ENCODE measurements at places on chromosomes 4 and X.

DNA sequence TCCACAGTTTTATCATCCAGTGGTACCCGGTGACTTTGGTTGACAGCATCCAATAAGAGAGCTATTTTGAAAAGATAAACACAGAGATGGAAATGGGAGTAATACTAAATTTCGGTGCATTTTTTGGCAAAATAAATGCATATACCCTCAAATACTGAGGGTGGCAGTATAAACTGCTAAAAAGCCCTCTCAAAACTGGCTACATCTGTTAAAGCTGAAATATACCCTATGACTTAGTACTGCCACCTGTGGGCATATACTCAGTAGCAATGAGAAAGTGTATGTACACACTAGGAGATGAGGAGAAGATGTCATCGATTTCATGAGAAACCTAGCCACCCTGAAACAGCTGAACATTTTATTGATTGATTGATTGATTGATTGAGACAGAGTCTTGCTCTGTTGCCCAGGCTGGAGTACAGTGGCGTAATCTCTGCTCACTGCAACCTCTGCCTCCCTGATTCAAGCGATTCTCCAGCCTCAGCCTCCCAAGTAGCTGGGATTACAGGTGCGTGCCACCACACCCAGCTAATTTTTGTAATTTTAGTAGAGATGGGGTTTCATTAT lies 12.2 kb upstream of the TMEM128 start:
- peak; percentile 18 for DNase-seq

GRCh38 chr4:744212-744841 lies 38.7 kb downstream of the PCGF3 start:
- no peak for DNase-seq

- DNase-seq, result no peak
Observed at GRCh38 chr4:32890398-32890797, 2170.2 kb downstream of the PCDH7 start.

GRCh38 chrX:108148524-108148923 lies 56.9 kb downstream of the ATG4A start:
- DNase-seq, result no peak

DNA sequence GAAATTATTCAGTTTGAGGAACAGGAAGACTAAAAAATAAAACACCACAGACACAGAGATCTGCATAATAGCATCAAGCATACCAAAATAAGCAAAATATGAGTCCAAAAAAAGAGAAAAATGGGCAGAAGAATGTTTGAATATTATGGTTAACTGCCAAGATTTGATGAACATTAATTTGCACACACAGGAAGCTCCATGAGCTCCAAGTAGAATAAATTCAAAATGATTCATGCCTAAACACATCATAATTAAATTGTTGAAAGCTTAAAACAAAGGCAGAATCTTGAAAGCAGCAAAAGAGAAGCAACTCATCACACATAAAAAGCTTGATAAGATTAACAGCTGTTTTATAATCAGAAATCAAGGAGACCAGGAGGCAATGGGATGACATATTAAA lies 156.6 kb upstream of the ARSJ start:
- no peak for DNase-seq

DNA sequence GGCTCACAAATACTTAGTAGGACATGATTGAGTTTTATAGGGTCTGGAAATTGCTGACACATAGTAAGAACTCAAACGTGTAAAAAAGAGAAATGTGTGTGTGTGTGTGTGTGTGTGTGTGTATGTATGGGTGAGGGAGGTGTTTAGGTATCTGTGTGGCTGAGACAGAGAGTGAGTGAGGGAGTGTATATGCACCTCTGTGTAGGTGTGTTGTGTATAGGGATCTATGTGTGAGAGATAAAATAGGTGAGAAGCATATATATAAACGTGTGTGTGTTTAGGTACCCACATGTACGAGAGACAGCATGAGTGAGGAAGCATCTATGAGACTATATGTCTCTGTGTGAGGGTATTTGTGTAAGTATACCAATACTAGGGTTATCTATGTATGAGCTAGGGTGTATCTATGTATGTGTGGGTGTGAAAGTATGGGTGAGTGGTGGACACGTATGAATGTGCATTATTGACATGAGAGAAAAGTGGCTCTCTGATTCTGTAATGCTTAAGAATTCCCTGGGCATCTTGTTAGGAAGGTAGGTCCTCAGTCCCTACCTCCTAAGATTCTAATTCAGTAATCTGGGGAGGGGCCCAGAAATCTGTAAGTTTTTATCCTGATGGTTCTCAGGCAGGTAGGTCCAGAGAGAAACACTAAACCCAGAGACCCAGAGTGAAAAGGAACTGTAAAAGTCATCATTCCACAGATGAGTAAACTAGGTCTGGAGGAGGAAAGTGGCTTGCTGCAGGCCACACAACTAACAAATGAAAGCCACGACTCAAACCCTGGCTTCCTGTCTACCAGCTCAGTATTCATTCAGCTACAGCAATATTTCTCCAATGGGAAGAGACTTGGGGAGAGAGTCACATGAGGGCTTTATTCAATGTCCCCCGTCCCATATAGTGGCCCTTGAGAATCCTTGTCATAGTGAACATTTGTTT lies 237.0 kb downstream of the IDS start:
- no peak for DNase-seq

GRCh38 chr4:106708464-106708816 lies 327.7 kb downstream of the DKK2 start:
- no peak for DNase-seq

DNA sequence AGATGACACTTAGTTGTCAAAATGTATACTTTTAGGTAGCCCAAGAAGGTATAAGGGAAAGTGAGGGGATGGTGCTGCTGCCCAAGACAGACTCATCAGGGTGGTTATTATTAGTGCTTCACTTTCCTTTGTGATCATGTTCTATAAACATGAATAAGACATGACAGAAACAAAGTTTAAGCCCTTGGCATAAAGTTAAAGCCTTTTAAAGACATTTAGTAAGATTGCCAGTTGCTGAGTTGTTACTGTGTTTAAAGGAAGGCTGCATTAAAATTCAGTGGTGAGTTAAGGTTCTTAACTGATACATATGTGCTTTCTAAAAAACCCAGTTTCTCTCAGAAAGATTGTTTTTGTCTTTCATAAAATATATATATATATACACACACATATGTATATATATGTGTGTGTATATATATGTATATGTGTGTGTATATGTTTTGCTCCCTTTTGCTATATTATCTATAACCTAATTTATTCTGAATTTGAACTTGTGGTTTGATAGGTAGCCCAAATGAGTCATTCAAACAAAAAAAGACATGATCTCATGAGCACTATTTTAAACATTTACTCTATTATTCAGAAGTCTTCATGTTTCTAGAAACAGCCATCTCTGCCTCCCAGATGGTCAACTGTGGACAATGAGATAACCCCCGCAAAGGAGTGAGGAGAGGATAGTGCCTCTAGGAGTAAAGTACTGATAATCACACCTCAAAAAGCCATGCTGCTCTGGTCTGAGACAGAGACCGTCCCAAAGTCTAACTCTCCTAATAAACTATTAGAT lies 98.1 kb upstream of the OTUD4 start:
- DNase-seq, result no peak

DNA sequence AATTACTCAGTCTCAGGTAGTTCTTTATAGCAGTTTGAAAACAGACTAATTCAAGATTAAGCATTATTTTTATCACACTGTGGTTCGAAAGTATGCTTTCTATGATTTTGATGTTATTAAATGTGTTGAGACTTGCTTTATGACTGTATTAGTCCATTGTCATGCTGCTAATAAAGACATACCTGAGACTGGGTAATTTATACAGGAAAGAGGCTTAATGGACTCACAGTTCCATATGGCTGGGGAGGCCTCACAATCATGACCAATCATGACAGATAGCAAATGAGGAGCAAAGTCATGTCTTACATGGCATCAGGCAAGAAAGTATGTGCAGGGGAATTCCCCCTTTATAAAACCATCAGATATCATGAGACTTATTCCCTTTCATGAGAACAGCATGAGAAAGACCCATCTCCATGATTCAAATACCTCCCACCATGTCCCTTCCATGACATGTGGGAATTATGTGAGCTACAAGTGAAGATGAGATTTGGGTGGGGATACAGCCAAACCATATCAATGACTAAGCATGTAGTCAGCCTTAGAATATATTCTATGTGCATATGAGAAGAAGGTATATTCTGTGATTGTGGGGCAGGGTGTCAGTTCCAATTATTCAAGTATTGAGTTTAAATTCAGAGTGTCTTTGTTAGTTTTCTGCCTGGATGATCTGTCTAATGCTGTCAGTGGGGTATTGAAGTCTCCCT lies 44.6 kb upstream of the UGT2A1 start:
- no peak for DNase-seq

DNA sequence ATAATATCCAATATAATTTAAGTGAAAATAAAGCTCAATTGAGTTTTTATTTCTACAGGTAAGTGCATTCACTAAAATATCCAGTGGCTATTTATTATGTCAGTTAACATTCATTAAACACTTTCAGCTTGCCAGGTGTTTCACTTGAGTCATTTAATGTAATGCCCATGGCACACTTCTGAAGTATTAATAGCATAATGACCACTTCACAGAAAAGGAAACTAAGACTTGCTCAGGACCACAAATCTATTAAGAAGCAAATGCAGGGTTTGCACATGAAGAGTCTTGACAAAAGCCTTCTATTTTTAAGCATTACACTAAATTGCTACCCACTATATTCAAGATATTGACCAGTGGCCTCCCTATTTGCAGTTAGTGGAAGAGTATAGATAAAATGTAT lies 612.7 kb downstream of the KCTD8 start:
- DNase-seq, result no peak

DNA sequence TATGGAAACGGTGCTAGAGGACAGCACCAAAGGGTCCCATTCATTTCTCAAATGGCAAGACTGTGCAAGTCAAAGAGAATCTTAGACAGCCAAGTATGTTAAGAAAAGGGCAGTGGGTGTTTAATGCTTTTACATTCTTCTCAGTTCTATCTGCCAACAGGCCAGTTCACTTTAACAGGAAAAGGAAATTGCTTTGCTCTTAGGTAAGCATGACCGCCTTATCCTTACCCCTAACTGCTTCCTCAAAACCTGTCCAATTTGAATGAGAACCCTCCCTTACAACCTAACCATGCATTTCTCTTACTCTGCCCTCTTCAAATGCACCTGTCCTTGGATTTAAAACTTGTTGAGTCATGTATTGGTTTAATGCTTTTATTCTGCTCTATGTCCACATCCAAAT lies 44.5 kb upstream of the BLTP1 start:
- no peak for DNase-seq

DNA sequence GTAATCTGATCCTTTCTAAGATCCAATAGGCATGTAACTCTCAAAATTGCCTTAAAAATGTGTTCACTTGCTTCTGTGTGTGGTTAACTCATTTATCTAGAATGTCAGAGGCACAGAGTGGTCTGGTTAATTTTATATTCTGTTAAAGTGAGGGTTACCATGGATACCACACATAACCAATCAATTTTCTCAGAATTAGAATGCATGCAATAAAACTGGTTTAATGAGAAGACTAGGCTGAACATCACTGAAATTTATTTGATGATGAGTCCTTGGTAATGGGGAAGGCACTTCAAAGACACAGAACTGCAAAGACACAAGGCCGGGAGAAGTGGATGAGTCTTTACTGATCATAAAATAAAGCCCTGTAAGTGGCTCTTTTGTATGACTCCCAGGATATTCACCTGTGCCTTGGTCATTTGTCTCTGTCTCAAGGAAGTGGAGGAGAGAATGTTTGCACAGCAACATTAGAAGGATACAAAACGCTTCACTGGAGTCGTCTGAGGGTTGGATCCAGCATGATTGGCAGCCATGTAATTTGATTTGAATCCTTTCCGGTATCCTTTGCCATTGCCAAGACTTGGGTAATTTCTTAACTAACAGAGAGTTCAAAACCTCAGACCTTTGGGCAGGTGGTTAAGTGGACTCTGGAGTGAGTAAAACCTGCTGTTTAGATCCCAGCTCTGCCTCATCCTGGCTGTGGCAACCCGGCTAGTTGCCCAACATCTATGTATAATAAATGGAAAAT lies 94.0 kb upstream of the RBPJ start:
- DNase-seq, result peak; percentile 18

DNA sequence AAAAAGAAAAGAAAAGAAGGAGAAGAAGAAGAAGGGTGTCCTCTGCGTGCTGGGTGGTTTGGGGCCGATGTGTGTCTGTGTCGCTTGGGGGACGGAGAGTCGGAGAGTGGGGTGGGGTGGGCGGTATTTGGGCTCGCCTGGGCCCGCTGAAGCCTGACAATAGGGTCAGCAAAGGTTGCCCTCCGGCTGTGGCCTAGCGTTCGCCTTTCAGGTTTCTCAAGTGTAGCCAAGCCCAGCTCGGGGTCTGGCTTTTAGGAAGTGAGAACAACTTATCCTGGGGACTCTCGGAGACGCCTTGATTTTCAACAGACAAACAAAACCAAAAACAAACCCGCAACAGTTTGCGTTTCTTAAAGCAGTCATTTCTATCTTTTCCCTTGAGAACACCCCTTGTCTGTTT lies 4.1 kb upstream of the SOX3 start:
- DNase-seq, result no peak

DNA sequence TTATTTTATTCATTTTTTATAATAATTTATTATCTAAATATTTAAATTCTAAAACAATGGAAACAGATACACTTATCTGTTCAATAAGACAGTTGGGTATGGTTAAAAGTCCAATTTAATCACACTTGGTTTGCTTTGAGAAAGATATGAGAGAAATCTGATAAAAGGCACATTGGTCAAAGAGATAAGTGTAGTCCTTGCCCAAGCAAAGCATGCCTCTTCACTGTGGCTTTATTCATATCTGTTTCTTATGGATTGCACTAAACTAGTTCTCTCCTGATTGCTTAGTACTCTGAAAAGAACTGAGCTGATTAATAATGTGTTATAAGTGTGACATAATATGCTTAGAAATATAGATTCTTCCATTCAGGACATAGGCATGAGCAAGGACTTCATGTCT lies 39.8 kb downstream of the CXCL1 start:
- no peak for DNase-seq

GRCh38 chrX:64427281-64427680 lies 32.0 kb upstream of the MTMR8 start:
- DNase-seq, result no peak
